Activated CD4-positive, alpha-beta T cell treated with anti-CD3 and anti-CD28 coated beads, Interleukin-2, Interleukin-6, amounts not matched to agents 100 ng/mL and 50 ng/mL, durations not matched to agents 16 hours and 8 hours (primary cell): ENCODE measurements at places on chromosomes 13 and 19.

DNA sequence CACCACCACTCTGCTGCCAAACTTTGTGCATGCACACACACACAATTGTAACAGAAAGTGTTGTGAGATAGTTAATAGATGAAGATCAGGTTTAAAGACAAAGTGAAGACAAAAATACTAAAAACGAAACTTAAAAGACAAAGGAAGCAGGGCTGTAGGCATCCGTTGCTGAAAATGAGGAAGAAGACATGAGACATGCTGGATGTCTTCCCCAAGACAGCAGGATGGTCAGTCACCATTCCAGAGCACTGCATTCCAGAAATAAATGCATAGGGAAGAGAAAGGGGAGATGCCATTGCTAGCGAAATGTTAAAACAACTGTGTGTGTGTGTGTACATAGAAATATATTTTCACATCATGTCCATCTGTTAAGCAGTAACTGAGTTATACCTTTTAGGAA lies 520.1 kb downstream of the SUCLA2 start:
- DNase-seq, result no peak

DNA sequence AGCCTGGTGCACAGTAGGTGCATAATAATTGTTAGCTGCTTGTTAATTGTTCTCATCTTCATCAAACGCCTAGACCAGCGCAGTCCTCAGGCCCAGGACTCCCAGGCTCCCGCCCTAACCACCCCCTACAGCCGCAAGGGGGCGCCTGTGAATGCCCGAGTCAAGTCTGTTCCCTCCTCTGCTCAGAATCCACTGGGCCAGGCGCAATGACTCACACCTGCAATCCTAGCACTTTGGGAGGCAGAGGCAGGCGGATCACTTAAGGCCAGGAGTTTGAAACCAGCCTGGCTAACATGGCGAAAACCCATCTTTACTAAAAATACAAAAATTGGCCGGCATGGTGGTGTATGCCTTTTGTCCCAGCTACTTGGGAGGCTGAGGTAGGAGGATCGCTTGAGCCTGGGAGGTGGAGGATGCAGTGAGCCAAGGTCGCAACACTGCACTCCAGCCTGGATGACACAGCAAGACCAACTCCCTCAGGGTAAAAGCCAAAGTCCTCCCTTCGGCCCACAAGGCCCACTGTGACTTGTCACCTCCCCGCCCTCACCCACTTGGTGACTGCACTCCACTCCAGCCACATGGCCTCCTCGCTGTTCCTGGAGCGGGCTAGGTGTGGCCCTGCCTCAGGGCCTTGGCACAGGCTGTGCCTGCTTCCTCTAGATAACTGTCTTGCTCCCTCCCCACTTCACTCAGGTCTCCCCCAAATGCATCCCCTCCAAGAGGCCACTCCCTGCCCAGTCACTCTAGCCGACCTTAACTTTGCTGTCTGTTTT lies 9.1 kb downstream of the ZNF653 start:
- peak; percentile 83 for DNase-seq

DNA sequence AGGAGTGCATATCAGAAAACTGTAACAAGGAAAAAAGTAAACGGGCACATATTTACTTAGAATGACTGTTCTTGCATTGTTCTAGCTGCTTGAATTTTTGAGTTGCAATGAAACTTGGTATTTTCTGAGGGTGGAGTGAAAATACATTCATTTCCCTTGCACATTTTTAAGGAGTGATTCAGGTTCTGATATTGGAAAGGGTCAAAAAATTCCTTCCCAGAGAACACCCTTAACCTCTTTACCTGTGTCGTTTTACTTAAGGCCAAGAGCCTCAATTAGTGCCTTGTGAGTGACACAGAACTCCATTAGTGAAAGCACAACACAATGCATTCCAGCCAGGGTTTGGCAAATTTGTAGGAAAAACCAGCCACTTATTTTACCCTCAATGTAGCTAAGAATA lies 2.3 kb downstream of the ITGBL1 start:
- DNase-seq, result no peak

DNA sequence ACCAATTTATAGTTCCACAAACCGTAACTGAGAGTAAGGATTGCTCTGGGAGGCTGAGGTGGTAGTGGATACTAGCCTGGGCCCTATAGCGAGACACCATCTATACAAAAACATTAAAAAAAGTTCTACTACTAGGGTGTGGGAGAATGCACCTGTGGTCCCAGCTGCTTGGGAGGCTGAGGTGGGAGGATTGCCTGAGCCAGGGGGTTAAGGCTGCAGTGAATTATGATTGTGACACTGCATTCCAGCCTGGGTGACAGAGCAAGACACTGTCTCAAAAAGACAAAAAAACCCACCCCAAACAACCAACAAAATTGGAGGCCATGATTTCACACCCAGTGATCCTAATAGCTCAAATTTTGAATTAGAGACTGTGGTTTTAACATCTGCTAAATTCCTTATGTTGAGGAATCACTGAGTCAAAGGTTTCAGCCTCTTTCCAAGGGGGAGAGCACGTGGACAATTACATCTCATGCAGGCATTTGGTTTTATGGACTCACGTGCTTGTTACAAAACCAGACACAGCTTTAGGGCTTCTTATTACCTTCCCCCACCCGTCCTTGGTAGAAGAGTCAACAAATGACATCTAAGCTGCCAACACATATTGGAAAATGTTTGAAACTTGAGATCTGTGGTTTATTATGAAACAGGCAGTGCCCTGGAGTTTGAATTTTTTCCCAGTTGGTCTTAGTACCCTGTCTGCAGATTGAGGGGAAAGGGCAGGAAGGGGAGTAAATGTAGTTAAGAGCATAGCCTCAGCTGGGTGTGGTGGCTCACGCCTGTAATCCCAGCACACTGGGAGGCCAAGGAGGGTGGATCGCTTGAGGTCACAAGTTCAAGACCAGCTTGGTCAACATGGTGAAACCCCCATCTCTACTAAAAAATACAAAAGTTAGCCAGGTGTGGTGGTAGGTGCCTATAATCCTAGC lies 18.5 kb downstream of the CYP2A6 start:
- DNase-seq, result no peak

DNA sequence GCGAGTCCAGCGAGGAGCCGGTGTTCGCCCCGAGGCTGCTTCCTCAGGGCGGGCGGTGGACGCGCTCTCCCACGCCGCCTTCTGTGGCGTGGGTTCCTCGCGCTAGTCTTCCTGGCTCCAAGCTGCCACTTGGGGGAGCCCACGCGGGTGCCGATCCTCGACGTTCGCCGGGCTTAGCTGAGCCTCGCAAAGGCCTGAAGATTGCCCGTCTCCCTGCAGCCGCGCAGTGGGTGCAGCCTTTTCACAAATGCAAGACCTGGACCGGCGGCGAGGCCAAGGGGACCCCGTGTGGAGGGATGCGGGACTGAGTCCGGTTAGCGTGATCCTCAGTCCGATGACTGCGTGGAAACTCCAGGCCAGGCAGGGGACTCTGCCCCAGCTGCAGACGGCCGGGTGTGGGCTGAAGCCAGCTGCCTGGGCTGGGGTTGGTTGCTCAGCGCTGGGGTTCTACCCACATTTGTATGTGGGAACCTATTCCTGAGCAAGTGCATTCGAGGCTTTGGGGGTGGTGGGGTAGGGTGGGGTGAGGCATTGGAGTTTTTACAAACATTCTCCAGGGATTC lies 16.6 kb upstream of the LRP3 start:
- no peak for DNase-seq

DNA sequence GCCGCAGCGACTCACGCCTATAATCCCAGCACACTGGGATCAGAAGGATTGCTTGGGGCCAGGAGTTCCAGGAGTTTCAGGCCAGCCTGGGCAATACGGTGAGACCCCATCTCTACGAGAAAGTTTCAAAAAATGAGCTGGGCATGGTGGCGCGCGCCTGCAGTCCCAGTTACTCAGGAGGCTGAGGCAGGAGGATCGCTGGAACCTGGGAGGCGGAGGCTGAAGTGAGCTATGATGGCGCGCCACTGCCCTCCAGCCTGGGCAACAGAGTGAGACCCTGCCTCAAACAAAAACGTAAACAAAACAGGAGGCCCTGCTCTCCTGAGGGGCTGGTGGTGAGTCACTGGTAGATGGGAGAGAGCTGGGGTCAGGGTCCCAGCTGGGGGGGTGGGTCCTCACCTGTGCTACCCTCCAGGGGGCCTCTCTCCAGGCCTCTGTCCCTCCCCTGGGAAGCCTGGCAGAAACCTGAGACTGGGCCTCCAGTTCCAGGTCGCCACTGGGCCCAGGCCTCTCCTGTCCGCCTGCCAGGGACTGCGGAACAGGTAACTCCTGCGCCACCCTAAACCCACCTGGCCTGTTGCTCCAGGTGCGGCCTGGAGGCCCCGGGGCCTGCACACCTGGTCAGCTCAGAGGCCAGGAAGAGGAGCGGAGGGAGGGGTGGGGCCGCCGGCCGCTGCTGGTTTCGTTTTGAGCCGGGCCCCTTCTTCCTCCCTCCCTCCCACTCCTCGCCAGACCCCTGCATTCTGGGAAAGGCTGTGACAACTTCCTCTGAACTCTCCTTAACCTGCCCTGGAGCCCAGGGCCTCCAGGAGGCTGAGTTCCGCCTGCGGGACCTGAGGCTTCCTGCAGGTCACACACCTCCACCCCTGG lies 17.2 kb upstream of the ZBTB7A start:
- DNase-seq, result peak; percentile 66

DNA sequence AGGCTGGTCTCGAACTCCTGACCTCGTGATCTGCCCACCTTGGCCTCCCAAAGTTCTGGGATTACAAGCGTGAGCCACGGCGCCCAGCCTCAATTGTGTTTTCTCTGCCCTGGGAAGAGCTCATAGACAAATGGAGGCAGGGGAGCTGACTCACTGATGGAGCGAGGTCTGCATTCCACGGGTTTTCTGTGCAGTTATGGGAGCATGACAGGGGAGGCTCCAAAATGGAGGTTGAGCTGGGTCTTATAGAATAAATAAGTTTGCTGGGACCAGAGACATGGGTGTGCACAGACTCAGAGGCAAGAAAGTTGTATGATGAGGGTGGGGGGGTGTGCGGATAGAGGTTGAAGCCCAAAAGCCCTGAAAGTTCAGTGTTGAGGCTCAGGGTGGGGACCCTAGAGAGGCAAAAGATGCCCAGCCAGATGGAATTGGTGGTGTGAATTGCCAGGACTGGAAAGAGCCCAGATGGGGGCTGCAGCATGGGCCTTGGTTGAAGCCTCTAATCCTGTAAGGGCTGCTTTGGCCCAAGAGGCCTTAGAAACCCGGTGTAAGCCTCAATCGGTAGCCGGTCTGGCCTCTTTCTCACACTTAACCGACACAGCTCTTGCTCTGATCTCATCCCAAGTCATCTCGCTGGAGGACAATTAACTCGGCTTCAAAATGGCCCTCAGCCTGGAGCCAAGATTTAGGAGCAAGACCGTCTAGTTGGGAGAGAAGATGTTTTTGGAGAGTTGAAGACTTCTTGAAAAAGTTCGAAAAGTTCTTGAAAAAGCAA lies 1.9 kb downstream of the TPM4 start:
- peak; percentile 68 for DNase-seq

DNA sequence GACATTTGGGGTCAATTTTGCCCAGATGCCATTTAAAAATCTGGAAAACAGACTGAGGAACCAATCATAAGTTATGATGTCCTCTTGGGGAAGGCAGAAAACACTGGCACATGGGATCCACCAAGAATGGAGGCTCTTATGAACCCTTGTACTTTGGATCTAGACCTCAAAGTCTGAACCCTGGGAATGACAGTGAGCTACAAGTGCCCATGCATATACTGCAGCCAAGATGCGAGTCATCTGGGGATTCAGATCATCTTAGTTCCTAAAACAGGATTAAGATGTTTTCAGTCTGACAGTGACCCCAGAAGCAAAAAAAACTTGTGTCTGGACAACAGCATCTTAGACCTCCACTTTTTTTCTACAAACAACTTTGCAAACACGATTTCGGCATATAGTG lies 100.2 kb upstream of the SIAH3 start:
- DNase-seq, result no peak

- no peak for DNase-seq
Measured at GRCh38 chr19:28428663-28429348, 784.1 kb downstream of the UQCRFS1 start.

- no peak for DNase-seq
Measured at GRCh38 chr13:105202354-105202753, 1333.1 kb downstream of the EFNB2 start.

DNA sequence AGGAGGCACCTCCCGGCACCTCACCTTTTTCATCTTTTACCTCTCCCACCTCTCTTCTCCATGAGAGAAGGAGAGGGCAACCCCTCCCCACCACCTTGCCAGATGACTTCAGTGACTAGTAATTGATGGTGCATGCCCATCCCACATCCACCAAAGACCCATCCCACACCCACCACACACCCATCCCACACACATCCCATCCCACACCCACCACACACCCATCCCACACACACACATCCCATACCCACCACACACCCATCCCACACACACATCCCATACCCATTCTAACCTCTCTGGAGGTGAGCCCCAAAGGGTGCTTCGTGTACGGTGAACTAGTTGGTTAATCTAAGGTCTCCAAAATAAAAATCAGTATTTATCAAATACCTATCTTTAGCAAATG lies 44.7 kb downstream of the STK24 start:
- DNase-seq, result no peak

DNA sequence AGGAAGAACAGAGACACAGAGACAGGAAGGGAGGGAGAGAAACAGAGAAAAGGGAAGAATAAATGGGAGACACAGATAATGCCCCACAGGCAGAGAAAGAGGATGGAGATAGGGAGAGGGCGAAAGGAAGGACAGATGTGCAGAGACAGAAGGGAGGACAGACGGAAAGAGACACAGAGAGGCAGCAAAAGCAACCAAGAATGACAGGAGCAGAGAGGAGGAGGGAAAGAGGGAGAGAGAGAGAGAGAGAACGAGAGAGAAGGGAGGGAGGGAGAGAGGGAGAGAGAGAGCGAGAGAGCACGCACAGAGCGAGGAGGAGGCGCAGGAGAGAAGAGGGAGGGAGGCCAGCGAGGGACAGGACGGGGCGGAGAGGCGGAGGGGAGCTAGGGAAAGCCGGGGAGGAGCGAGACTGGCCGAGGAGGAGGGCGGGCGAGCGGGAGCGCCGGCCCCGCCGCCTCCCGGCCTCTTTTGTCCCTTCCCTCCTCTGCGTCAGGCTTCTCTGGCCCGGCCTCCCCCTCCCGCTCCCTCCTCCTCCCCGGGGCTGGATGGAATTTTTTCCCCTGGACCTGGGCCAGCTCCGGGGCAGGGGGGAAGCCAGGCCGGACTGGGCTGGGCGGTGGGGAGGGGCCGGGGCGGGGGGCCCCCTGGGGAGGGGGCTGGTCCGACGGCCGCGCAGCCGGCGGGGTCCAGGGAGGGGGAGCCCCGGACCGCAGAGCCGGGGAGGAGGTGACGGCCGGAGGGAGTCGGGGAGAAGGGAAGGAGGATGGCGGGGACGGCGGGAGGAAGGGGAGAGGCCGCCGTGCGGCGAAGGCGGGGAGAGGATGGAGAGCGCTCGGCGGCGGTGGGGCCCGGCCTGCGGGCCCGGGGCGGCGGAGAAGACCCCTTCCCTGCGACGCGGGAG lies 4.2 kb upstream of the SPACA6 start:
- no peak for DNase-seq

DNA sequence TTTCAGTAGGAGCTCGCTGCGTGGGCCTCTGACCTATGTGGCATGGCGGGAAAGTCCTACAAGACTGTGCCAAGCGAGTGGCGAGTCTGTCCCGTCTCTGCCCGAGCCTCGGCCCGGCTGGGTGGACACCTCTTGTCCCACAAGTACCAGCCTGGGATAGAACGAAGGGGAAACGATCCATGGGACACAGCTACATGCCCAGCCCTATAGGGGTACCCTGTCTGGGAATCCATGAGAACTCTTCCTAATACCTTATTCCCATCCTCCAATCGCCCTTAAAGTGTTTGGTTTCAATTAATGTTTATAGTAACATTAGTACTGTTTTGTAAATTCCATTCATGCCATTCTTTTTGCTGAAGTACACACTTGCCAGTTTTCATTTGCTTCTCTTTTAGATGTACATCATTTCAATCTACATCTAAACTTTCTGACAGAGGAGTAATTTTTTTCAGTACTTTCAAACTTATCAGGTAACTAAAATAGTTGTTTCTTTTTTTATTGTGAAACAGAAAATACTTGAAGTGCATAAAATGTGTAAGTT lies 667 bp upstream of the ZNF790 start:
- DNase-seq, result no peak
